ENCODE measurements at places on chromosomes 7 and 10.

DNA sequence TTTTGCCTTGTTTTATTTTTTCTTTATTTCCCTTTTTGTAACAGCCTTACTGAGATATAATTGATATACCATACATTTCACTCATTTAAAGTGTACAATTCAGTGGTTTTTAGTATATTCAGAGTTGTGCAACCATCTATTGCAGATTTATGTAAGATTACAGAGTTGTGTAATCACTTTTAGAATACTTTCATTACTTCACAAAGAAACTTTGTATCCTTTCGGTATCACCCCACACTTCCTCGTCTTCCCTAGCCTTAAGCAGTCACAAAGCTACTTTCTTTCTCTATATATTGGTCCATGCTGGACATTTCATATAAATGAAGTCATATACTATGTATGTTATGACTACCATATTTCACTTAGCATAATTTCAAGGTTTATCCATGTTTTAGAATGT is 74.6 kb downstream of the ATRNL1 start:
- no peak for DNase-seq

DNA sequence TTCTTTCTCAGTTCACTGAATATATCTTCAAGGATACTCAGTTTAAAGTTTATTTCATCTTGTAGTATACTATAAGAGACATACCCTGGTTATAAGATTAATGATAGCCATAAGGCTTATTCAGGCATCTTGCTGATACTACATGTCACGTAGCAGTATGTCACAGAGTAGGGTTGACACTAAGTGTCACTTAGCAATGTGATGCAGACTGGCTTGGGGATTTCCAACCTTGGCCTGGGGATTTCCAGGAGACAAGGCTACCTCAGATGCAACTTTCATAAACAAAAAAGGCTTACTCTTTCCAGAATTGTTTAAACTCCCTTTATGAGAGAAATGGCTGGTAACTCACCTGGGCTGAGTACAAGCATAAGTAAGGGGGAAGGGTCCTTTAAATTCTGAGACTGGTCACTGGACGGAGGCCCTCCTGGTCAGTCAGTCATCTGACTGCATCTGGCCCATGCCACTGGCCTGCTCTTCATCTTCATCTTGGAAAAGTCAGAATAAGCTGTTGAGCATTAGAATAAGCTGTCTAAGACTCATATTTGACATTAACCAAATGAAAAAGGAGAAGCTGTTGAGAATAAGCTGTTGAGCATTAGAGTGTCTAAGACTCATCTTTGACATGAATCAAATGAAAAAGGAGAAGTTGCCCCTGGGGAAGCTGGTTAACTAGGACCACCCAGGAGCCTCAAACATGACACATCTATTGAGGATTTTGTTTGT is 9.5 kb downstream of the SLC13A1 start:
- no peak for DNase-seq

DNA sequence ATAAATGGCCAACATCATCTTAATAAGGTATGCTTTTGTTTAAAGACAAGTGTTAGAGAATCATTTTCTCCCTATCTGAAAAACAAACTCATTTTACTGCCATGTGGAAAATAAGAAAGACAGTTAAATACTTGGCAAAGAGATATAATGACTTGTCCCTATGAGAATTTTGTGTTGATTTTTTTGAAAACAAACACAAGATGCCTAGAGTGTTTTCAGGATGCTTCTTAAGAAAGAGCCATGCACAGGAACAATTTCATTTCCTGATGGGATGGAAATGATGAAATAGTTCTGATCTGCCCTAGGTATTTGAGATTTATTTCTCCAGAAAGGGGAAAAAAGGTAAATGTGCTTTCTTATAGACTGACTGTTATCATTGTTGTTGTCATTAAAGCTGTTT is 237.5 kb upstream of the GNAI1 start:
- DNase-seq, result no peak

- DNase-seq, result no peak
Observed at GRCh38 chr7:83832009-83832408, 183.1 kb upstream of the SEMA3E start.

GRCh38 chr7:106765727-106766355 is 99.2 kb upstream of the PIK3CG start:
- DNase-seq, result no peak

- DNase-seq, result no peak
Observed at GRCh38 chr7:67105377-67105776, 108.7 kb downstream of the TYW1 start.

Data from stimulated activated CD4-positive, alpha-beta T cell treated with anti-CD3 and anti-CD28 coated beads, Interleukin-4, amount 100 ng/mL, for 24 hours (primary cell).